ENCODE measurements at places on chromosomes 12 and 14. TPM values are rescaled to one million over a fixed set of nuclear protein-coding genes. Genes with fewer than 3 reads are reported as not detected.

ZFYVE21 gene
- 55.0 TPM for total RNA-seq

CATSPERB gene
- total RNA-seq, result not detected

EID3 gene
- total RNA-seq, result 7.9 TPM

SDR9C7 gene
- not detected for total RNA-seq

MGP gene
- total RNA-seq, result 47.7 TPM

Data from regular cardiac myocyte (primary cell).